Fibroblast of the aortic adventitia (primary cell): ENCODE measurements at places on chromosomes 1 and 21. TPM values are rescaled to one million over a fixed set of nuclear protein-coding genes. Genes with fewer than 3 reads are reported as not detected.

DNA sequence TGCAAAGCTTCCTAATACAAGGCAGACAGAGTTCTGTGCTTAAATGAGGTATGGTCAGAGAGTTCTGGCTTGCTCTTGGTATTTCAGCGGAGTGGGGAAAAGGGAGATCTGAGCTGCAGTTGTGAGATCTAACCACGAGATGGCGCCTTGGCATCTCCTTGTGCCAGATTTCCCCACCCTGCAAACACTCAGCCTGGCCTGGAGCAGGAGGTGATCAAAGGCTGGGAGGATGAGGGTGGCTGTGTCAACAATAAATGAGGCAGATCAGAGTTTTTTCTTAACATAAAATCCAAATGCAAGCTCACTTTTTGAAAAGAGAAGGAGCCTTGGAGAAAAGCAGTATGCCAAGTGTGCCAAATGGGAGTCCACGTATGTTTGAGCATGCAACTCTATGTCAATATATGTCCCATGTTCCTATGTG, 4.1 kb upstream of the TFAP2E start:
- DNase-seq, result peak; percentile 76

CRYAA gene
- total RNA-seq, result not detected in 2 replicates

CHI3L2 gene
- total RNA-seq, result 6.2 and 10.5 TPM in 2 replicates

GRCh38 chr1:87583459-87583858, 254.8 kb downstream of the LMO4 start:
- no peak for DNase-seq

PEA15 gene
- total RNA-seq, result 72.1 and 224 TPM in 2 replicates

GRCh38 chr21:16241479-16241963, 511.7 kb downstream of the USP25 start:
- DNase-seq, result peak; percentile 71

- DNase-seq, result no peak
Measured at GRCh38 chr1:222161676-222162075, 386.2 kb downstream of the HHIPL2 start.

DNA sequence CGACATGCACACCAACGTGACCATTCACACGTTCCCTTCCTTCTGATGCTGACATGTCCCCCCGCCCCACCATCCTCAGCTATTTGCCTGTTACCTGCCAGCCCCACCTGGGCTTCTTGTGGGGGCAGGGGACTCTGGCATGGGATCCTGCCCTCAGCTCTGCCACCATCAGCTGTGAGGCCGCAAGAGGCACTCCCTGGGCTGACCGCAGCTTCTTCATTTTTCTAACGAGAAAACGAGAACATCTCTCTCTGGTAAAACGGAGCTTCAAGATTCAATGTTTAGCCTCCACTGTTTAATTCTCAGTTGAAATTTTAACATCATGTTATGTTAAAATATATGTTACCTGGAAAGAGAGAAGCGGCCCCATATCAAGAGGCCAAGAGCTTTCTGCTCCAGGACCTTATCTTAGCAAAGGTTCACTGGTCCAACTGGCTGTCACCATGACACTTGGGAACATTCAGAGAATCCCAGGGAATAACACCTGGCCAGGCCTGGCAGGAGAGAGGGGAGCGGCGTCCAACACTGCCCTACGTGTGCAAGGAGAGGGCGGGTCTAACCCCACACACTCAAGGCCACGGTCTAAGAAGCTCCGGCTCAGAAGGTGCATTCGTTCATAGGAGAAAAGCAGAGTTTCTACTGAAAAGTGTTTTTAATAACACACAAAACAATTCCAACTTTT, 51.3 kb downstream of the HLCS start:
- DNase-seq, result no peak

DNA sequence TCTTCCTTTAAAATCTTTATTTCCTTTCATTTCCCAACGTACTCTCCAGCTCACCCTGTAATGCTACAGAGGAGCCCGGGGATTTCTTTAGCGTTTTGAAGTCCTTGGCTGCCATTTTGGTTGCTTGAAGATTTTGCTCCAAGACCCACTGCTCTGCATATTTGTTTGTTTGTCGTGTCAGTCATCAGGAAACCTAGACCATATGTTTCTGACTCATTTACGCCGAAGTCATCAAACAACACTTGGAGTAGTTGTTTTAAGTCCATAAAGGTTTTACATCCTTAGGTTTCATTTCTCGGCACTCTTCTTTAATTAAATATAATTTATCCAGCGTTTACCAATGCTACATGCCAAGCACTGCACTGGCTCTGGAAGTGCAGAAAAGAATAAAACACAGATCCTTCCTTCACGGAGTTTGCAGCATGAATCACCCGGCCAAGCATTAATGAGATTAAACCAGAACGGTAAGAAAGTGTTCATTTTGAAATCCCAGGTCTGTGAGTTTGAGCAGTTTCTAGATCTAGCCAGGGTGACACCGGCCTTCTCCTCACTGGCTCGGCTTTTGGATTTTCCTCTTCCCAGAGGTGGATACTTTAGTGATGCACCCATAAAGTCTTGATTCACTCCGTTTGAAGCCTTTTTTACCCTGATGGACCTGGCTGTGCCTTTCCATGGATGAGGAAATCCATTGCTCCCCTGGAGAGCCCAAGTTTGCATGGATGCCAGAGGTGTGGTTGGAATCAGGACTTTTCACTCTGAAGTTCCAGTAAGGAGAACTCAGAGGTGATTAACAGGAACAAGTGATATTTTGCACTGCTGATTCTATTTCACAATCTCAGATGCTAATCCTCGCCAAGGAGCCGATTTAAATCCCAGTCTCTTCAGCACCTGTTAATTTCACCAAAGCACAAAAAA, 109.3 kb downstream of the KAZN start:
- DNase-seq, result no peak

GRCh38 chr1:47465605-47466004, 27.8 kb downstream of the FOXD2 start:
- peak; percentile 31 for DNase-seq

ANKRD34A gene
- total RNA-seq, result 0.65 and 0.99 TPM in 2 replicates

DNA sequence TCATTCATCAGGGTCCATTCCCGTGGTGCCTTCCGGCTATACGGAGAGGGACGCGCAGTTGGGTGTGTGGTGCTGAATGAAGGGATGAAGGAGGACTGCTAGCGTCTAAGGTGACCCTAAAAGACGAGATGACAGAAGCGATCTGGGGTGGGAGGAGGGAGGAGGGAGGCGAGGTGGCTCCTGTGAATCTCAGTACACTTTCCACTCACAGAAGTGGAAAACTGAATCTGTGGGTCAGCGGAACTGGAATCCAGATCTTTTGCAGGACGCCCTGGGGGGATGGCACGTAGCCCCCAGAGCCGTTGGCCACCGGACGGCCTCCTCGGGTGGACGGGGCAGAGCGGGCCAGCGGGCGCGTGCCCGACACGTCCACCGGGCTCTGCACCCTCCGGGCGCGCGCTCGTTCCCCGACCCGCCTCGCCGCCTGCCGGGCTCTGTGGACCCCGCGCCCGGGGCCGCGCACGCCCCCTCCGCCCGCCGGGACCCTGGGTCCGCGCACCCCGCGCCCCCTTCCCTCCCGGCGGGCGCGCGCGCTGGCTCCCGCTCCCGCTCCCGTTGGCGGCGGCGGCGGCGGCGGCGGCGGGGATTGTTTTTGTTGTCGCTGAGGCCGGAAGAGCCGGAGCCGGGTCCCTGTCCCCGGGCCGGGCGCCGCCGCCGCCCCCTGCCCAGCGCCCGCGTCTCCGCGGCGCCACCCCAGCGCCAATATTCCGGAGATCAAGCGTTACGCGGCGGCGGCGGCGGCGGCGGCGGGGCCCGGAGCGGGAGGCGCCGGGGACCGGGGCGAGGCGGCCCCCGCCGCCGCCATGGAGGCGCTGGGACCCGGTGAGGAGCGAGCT, at the start of gene AGO4:
AGO4 (plus strand) TSS at position 403 of the 836 bp plus-strand sequence; CDS start at position 804, 401 bp downstream.
- peak; percentile 35 for DNase-seq

NR1I3 gene
- not detected in 2 replicates for total RNA-seq

KRTAP13-2 gene
- total RNA-seq, result not detected in 2 replicates

GRCh38 chr1:187122566-187122965, 293.8 kb downstream of the PLA2G4A start:
- DNase-seq, result no peak

DNA sequence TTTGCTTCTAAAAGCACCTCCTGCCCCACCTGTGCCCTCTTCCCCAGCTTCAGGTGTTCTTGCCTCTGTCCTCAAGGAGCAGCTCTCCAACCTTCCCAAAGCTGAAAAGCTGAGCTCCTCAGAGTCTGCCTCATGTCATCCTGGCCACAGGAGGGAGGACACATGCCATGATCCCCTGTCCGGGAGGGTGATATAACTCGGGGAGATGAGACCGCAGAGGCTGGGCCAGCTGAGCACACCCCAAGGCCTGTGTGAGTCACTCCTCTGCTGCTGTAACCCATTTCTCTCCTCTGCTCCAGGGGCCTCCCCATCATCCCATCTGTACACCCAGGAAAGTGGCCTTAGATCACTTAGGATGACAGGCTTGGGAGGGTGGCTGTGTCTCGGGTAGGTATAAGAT, 49.8 kb downstream of the EPHB2 start:
- no peak for DNase-seq

GRCh38 chr1:235022981-235023710, 105.5 kb downstream of the TOMM20 start:
- no peak for DNase-seq

- DNase-seq, result peak; percentile 9
Measured at GRCh38 chr1:117250061-117250606, 39.4 kb upstream of the VTCN1 start.

DNA sequence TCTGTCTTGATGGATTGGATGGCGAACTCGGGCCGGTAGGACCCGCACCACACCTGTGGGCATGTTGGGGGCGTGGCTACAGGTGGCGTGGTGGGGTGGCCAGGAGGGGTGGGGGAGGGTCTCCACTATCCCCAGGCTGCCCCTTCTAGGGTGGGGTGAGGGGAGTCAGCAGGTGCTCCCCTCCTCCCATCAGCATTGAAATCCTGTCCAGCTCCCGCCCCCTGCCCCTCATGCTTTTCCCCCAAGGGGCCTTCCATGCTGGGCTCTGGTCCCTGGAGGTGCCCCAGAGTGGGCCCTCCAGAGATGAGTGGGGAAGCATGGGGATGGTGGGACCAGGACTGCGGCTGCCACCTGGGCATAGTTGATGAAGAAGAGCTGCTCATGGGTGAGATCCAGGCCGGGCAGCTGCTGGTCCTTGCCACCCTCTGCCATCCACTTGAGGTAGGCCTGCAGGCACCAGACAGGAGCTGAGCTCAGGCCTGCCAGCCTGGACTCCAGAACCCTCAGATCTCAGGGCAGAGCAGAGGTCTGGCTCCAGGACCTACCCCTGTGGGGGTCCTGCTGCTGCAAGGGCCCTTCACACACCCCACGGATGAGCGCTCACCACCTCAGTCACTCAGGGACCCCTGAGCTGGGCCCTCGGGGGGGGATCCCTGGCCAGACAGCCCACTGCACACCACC, 5.1 kb downstream of the PRXL2B start:
- DNase-seq, result no peak

DNA sequence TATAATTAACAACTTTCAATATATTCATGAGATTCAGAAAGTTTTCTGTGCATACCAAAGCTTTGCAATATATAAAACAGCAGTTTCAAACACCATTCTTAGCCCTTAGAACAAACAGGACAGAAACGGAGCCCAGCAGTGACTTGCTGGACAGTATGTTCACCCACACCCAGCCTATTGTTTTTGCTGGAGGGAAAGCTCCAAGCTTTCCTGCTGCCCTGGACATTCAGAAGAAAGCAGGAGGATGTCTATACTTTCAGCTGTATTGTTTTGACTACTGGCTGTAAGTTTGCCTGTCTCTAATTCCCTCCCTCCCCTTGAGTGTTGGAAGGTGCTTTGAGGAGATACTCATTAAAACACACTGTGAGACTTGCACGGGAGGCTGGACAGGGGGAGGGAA, 9.6 kb downstream of the DENND2C start:
- DNase-seq, result peak; percentile 3

GRCh38 chr1:86195281-86195680, 38.7 kb upstream of the COL24A1 start:
- DNase-seq, result no peak

DNA sequence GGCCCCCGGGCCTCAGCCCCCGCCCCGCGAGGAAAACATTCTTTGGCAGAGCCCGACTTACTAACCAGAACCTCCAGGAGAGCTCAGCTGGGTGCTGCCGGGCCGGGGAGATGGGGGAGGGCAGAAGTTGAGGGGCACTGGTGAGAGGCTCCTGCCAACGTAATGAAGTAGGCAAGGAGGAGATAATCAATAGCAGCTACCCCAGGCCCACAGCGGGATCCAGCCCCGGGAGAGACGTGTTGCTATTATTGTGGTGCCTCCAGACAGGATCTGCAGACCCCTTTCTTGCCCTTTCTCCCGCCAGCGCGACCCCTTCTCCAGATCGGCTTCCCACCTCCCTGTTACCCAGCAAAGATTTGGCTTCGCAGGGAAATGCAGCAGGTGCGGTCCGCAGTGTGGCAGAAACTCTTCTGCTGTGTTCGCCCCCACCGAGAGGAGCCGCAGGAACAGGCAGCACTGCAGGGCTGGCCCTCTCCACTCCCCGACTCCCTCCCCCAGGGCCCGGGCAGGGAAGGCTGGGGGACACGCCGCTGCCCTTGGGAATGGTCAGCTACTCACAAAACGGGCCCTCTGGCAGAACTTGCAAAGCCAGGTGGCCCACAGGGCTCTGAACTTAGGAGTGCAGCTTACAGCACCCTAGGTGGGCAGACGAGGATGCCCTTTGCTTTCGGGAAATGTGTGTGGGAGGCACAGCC, 1.5 kb upstream of the KCNA2 start:
- DNase-seq, result no peak

NES gene
- 44.5 and 83.0 TPM in 2 replicates for total RNA-seq

DNA sequence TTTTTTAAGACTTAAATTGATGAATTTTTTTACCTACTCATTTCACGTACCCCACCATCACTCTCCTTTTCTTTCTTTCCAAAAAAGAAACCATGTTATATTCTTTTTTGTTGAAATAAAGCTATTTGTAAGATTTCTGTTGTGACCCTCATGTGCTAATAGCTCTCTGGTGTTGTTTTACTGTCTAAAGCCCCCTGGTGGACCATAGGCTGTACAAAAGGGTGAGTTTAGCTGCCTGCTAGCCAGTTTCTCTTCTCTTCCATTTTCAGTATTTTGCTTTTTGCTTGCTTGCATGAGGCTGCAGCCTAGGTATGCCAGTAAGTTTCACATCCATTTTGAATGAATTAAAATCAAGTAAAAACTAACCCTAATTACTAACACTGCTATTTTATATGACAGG, 15.6 kb upstream of the VAMP3 start:
- peak; percentile 7 for DNase-seq

GRCh38 chr1:218787826-218788225, 385.9 kb upstream of the LYPLAL1 start:
- no peak for DNase-seq

RBP7 gene
- not detected in 2 replicates for total RNA-seq

NEK2 gene
- 12.4 TPM in 1 of 2 replicates, not detected in the other for total RNA-seq

GRCh38 chr1:31657972-31658510, 13.4 kb upstream of the PEF1 start:
- no peak for DNase-seq
